Activated T-helper 2 cell treated with anti-CD3 and anti-CD28 coated beads, Interferon-gamma antibody, Interleukin-2, Interleukin-4, amounts not matched to agents 10 μg/mL and 5 μg/mL and 100 μg/mL, durations not matched to agents 14 hours and 24 hours and 36 hours (primary cell): ENCODE measurements at places on chromosomes 12 and 14.

DNA sequence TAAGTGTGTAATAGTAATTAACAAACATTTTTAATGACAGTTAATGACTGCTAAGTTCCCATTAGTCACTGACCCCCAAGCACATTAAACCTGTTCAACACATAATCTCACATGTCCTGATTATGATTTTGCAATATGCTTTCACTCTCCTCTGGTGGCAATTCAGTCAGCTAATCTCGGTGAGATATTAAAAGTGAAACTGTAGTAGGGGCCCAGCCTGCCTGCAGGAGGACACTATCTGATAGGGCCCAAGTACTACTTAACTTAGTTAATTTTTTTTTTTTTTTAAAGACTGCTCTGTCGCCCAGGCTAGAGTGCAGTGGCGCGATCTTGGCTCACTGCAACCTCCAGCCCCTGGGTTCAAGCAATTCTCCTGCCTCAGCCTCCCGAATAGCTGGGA is 48.8 kb downstream of the CIT start:
- no peak for DNase-seq

DNA sequence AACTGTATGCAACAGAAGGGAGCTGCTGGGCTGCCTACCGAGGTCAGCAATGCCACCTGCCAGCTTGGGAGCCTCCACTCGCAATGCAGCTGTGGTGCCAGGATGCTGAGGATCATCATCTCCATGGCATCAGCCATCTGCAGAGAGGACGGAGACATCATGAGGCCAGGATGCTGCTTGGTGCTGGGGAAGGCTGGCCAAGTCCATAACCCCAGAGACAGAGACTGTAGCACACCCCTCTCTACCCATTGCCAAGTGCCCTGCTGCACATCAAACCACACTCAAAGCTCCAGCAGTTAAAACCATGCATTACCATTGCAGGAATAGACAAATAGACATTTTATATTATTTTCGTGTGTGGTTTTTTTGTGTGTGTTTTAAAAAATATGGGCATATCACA is 43.5 kb downstream of the SVOP start:
- DNase-seq: no peak

DNA sequence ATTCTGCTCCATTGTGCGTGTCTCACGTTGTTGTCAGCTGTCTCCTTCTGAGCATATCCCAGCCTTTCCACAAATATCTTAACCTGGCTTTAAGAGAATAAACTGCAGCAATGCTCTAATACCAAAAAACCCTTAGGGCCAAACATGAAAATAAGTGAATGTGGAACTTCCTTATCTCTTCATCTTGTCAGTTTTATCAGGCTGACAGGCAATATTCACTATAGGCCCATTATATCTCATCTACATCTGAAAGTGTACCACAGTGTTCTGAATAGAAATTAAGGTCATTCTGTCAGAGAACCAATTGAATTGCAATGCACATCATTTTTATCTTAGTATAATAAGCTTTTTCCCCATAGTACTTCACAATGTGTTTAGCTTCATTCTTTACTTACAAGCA is 933.1 kb upstream of the FBXO33 start:
- DNase-seq: no peak

GRCh38 chr12:18955594-18955993 is 173.9 kb upstream of the PLEKHA5 start:
- DNase-seq: no peak

DNA sequence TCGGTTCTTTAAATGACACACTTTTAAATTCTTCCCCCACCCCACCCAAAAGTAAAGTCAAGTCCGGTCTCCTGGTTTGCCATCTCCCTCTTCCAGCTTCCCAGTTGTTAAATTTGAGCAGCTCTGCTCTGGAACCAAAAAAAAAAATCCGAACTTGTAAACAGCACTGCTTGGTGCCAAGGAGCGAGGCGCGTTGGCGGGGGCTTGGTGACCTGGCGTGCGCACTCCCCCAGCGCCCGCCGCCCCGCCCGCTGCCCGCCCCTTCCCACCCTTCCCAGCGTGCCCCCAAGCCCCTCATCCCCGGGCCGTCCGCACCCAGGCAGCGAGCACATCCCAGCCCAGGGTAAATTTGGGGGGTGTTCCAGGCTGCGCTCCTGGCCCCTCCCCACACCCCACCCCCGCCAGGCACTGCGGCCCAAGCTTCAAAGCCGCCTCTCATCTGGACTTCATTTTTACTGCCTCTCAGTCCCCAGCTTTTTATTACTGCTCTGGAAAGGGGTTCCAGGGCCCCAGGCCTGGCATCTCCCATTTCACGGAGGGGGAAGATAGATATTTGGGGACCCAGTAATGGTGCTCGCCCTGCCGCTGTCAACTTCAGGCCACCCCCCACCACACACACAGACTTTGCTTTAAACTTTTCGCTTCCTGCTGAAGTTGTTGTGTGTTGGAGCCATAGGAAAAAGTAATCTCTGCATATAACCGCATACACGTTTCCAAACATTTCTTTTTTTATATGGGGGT is 11.7 kb upstream of the ITGB7 start:
- DNase-seq: no peak

DNA sequence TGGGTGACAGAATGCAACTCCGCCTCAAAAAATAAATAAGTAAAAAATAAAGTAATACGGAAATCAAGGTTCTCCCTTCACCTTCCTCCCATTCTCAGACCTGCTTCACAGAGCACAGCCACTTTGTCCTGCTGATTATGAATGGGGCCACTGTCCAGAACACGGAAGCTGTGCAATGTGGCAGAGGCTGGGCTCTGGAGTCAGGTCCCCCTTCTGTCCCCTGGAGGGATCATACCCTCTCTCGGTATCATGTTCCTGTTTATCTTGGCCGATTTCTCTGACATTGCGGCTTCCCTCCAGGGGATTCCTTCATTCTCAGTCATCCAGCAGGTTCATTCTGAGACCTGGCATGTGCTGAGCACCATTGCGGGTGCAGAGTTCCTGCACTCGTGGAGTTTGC is 11.3 kb downstream of the PPP2R5C start:
- no peak for DNase-seq

DNA sequence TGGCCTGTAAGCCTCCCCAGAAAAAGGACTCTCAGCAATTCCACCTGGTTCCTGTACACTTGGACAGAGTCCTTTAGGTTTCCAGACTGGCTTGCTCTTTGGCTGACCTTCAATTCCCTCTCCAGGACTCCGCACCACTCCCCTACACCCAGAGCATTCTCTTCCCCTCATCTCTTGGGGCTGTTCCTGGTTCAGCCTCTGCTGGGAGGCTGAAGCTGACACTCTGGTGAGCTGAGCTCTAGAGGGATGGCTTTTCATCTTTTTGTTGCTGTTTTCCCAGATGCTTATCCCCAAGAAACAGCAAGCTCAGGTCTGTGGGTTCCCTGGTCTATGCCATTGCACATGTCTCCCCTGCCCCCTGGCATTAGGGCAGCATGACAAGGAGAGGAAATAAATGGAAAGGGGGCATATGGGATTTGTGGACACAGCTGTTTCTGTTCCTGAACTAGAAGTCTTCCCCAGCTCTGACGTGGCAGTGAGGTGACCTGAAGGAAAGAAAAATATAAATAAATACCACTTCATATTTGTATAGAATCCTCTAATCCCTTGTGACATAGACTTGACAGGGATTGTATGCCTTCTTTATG is 1.3 kb downstream of the RNASE7 start:
- no peak for DNase-seq

DNA sequence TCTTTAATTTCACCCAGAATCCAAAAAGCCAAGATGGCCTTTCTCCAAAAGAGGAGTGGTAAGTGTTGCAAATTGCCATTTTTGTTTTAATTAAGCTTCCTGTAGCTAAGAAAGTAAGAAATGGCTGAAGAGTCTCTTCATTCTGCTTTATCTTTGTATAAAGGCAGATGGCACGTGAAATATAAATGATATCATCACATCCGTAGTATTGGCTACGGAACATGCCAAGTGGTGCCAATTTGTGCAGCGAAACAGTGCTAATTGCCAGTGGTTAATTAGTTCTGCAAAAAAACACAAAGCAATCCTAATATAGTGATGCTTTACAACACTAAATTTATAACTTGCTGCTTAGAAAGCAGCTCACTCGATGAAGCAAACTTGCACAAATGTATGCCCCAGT is 29.4 kb downstream of the PLEKHG7 start:
- DNase-seq: no peak

- DNase-seq: no peak
Observed at GRCh38 chr12:102454808-102455760, 25.3 kb downstream of the IGF1 start.

- DNase-seq: no peak
Observed at GRCh38 chr14:98234208-98234607, 1037.8 kb downstream of the BCL11B start.

DNA sequence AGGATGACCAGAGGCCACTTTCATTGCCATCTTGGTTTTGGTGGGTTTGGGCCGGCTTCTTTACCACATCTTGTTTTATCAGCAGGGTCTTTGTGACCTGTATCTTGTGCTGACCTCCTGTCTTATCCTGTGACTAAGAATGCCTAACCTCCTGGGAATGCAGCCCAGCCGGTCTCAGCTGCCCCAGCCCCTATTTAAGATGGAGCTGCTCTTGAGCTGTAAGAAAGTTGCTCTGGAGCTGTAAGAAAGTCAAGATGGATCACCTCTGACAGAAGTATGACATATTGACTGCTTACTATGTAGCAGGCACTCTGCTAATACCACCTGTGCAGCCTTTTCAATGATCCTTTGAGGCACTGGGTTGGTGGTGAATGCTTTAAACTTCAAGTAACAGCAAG is 52.1 kb downstream of the RIN3 start:
- no peak for DNase-seq

- DNase-seq: no peak
Observed at GRCh38 chr14:22210906-22211305, 378.1 kb downstream of the DAD1 start.

DNA sequence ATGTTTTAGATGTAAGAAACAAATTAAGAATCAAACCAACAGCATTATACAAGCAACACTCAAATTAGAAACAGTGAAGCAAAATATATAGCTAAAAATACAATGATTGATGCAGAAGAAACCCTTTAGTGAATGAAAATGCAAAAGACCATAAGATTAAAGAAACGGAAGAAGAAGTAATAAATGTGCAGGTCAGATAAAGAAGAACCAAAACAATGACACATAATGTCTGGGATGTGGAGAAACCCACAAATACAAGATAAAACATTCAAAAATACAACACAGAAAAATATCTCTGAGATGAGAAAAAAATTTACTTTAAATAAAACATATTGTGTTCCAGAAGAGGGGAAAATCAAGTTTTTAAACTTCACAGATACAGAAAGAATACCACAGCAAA is 73.4 kb upstream of the AVPR1A start:
- no peak for DNase-seq

DNA sequence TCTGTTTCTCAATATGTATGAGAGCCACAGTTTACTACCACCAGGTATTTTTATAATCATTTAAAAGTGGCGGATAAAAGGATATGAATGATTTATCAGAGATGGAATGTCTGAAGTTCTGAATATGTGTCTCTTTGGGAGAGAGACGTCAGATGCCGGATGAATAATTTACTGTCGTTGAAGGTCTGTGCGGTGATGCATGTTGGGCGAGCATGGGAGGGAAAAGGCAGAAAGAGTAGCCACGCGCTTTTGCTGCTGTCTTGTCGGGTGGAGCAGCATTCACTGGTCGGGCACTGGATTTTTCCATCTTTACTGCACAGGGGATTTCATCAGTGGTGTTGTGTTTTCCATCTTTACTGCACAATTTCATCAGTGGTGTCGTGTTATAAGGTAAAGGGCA is 65.6 kb downstream of the SYNE2 start:
- DNase-seq: no peak

GRCh38 chr14:33987565-33988080 is 36.7 kb upstream of the EGLN3 start:
- no peak for DNase-seq
